Tongue (tissue), 3 donors: ENCODE measurements at places on chromosomes 1 and 21. TPM values are rescaled to one million over a fixed set of nuclear protein-coding genes. Genes with fewer than 3 reads are reported as not detected.

DNA sequence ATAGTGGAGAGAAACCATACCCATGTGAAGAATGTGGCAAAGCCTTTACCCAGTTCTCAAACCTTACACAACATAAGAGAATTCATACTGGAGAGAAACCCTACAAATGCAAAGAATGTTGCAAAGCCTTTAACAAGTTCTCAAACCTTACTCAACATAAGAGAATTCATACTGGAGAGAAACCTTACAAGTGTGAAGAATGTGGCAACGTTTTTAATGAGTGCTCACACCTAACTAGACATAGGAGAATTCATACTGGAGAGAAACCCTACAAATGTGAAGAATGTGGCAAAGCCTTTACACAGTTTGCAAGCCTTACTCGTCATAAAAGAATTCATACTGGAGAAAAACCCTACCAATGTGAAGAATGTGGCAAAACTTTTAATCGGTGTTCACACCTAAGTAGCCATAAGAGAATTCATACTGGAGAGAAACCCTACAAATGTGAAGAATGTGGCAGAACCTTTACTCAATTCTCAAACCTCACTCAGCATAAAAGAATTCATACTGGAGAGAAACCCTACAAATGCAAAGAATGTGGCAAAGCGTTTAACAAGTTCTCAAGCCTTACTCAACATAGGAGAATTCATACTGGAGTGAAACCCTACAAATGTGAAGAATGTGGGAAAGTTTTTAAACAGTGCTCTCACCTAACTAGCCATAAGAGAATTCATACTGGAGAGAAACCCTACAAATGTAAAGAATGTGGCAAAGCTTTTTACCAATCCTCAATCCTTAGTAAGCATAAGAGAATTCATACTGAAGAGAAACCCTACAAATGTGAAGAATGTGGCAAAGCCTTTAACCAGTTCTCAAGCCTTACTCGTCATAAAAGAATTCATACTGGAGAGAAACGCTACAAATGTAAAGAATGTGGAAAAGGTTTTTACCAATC, 80.0 kb downstream of the JMJD4 start:
- no peak for DNase-seq

Gene ERRFI1
- total RNA-seq = 18.0 TPM

Gene CHD5
- total RNA-seq = 1.1 TPM

DNA sequence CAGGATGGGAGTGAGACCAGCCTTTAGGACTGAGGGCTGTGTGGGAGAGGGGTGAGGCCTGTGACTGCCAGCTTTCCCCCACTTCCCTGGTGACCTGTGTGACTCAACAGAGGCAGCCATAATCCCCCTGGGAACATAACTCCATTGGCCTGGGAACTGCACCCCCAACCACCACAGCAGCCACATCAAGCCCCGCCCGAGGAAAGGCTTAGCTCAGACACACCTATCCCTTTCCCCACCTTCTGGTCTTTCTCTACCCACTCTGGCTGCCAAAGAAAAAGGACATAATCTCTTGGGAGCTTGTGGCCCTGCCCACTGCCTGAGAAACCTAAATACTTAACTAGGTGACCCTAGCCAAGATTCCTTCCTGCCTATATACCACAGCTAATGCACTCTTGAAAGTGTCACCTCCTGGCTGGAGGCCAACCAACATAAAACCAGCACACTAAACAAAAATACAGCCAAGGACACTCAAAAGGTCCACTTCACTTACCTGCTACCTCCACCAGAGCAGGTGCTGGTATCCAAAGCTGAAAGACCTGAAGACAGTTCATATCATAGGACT, 406.6 kb upstream of the CAMK1G start:
- no peak for DNase-seq

Gene HSD3B1
- not detected for total RNA-seq

Gene RUNX1
- 12.6 TPM for total RNA-seq

DNA sequence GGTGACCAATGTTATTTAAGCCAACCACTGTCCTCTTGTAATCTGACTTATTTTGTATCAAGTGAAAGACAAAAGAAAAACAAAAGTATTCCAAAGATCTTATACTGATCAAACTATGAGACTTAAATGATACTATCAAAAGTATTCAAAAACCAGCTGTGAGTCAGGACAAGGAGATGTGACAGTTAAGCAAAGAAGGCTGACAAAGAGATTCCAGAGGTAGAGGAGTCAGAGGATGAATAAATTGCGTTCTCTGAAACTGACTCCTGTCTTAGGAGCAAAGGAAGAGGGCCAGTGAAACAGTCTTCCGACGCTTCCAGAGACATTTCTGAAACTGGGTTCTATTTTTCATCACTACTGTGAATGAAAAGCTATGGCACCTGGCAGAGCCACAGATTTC, 20.9 kb downstream of the TMEM50B start:
- no peak for DNase-seq

Gene GNB1
- total RNA-seq = 92.3 TPM
